Activated CD4-positive, alpha-beta T cell treated with anti-CD3 and anti-CD28 coated beads, Interleukin-2, amount 50 U/mL, for 4 hours (primary cell): ENCODE measurements at places on chromosomes 3 and 15.

- no peak for DNase-seq
Measured at GRCh38 chr3:190562866-190563510, 49.1 kb downstream of the IL1RAP start.

DNA sequence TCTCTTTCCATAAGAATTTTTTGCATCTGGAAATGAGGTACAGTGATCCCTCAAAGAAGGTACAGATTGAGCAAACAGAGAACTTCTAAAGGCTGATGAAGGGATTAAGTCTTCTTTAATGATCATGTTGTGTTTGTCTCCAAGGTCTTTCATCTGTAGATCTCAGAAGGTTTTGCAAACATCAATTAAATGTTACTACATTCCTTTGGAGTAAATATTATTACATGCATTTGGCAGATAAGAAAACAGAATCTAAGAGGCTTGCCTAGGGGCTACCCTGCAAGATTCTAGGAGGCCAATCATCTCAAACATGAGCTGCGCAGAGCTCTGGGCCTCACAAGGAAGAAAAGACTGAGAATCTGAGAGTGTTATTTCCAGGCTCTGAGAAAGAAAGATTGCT is 70.9 kb upstream of the LPP start:
- DNase-seq = no peak

DNA sequence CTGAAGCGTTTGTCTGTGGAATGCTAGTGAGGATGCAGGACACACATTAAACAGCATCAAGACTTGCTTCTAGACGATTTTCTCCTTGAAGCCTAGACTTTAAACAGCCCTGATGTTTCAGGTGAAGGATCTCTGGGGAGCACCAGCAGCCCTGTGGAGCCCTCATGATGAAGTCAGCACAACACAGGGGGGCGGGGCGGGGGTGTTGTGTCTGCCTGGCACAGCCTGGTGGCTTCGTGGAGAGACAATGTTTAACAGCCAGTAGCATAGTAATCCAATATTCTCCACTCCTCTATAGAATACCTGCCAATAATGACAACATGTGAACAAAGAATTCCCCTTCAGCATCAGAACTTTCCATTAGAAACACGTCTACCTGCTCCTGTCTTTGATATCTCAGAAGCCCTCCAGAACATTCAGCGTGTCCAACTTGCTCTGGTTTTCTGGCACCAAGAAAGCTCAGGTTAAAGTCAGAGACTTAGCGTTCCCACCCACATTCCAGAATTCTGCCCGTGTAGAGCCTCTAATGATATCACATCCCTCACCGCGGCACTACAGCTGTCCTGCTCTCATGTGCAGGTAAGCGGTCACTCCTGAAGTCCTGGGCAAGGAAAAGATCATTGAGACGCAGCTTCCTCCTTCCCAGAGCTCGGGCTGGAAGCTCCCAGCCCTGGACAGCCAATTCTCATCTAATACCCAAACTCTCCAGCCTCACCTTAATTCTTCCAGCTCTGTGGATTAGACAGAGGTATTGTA is 98.0 kb downstream of the ATP10A start:
- no peak for DNase-seq

DNA sequence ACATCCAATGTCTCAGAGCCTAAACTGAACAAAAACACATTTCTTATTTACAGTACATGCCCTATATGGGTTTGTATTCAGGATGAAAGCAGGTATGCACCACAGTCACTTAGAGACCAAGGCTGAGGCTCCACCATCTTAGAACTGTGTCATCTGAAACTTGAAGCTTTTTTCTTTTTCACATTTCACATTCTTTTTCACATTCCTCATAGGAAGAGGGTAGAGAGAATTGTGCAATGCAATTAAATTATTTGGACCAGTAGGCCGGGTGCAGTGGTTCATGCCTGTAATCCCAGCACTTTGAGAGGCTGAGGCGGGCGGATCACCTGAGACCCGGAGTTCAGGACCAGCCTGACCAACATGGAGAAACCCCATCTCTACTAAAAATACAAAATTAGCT is 591.0 kb downstream of the MECOM start:
- no peak for DNase-seq

DNA sequence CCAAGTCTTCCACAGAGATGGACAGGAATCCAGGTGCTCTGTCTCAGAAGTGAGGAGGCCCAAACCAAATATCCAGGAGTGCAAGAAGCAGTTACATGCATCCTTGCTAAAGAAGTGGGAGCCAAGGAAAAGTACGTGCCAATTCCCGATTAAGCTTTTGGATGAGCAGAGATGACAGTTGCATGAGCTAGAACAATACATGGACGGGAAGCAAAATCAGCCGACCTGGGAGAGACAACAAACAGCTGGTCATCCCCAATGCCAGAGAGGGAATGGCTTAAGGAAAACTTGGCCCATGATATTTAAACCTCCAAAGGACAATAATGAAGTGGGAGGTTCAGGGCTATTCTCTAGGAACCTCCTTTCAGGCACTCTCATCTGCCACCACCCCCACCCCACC is 86.0 kb upstream of the ABHD17C start:
- DNase-seq = no peak

GRCh38 chr3:67876261-67876660 is 221.8 kb upstream of the SUCLG2 start:
- no peak for DNase-seq
